ENCODE measurements at places on chromosomes 6 and 20. TPM values are rescaled to one million over a fixed set of nuclear protein-coding genes. Genes with fewer than 3 reads are reported as not detected.

DNA sequence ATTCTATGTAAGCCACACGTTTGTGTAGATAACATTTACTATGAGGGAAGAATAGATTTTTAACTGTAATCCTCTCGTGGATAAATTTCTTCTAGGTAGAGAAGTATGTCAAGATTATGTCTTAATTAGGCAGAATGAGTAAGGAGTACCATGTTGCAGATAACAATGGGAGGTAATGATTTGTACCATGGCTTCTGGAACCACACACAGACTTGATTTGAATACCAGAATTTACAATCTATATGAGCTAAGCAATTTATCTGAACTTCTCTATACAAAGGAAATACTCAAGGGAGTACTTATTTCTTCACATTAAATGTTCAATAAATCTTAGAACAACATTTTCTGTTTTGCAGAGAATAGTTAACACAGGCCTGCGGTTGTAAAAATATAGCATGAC, 51.5 kb downstream of the RPS12 start:
- no peak for DNase-seq

- DNase-seq: no peak
Measured at GRCh38 chr20:52481443-52481842, 289.9 kb upstream of the ZFP64 start.

- no peak for DNase-seq
Measured at GRCh38 chr20:46827718-46828458, 66.8 kb upstream of the EYA2 start.

DNA sequence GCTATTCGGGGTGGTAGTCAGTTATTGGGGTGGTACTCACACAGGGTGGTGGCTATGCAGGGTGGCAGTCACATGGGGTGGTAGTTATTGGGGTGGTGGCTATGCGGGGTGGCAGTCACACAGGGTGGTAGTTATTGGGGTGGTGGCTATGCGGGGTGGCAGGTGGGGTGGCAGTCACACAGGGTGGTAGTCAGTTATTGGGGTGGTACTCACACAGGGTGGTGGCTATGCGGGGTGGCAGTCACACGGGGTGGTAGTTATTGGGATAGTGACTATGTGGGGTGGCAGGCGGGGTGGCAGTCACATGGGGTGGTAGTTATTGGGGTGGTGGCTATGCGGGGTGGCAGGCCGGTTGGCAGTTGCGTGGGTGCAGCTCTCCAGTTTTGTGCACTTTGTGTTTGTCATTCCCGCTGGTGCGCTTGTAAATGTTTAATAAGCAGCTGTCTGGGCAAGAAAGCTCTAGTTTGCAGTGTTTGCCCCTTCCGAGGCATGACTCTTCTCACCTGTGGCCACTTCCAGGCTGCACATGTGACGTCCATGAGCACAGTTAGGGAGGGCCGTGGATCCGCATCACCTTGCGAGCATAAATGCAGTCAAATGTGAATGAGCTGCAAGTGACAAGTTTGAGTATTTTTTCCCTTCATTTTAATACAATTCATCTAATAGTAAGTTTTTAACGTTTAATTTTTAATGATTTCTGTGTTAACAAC, 219.0 kb upstream of the CST7 start:
- DNase-seq: no peak

DNA sequence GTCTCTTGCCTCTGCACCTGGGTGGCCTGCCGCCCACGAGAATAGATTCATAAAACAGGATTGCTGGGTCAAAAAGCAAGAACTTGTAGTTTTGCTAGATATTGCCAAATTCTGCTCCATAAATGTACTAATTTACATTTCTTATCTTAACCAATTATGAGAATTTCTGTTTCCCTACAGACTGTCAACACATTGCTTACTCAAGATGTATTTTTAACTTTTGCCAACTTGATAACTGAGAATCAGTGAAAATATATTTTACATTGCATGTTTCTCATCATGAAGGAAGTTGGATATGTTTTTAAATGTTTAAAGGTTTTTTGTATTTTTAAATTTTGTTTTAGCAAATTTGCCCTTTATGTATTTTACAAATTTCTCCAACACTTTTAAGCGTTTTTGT, 664.8 kb downstream of the MMUT start:
- no peak for DNase-seq

The BTN2A1 gene
- 8.1 TPM for total RNA-seq

Data from thymus (tissue), 14 donors.